ENCODE measurements at places on chromosomes 13 and 19.

DNA sequence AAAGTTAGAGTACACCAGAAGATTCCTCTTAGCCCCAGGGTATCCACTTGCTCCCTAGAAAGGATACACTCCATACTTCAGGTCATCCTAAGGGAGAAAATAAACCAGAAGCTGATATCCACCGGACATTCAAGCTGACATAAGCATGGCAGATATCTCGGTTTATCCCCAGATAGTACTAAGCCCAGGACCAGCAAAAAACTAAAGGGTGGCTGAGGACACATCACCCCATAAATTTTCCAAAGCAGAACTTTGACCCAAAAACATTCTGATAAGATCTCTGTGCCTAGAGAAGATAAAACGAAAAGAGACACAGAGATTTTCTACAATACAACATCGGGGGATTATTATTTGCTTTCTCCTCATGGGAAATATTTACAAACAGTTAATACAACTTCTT, 13.9 kb upstream of the ZNF431 start:
- no peak for DNase-seq

DNA sequence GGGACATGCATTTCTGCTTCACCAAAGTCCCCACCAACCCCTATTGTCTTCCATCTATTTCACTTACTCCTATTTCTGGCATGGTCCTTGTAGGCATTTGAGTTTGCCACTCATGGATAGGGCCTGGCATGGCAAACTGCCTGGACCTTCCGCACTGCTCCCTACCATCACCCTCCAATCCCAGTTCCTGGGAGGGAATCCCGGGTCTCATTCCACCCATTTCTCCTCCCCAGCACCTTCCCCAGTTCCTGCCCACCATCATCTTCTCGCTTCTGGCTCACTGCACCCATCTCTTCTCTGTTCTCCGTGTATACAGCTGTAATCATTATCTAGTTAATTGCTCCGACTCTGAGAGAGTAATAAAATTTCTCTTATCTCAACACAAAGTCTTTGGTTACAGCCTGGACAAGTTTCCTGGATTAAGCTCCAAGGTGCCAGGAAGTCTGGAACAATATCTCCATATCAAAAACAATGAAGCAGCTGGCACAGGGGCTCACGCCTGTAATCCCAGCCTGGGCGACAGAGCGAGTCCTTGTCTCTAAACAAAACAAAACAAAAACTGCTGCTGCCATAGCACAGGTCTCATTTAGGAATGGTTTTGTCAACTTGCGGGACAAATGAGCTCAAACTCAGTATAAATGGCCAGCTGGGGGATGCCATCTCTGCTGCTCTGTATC, 17.0 kb upstream of the COX7A1 start:
- DNase-seq: peak; percentile 57

DNA sequence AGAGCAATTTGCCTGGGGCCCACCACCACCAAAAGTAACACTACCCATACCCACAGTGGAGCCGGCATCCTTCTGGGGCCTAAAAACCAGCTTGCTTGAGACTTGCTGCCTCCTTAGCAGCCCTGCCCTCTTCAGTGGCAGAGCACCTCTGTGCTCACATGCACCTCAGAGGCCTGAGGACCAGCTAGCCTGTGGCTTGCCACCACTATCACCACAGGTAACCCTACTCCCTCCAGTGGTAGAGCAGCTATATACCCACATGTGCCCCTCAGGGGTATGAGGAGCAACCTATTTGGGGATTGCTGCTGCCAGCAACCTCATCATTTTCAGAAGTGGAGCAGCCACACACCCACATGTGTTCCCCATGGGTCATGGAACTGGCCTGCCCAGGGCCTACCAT, 111.4 kb upstream of the SPRY2 start:
- DNase-seq: no peak

DNA sequence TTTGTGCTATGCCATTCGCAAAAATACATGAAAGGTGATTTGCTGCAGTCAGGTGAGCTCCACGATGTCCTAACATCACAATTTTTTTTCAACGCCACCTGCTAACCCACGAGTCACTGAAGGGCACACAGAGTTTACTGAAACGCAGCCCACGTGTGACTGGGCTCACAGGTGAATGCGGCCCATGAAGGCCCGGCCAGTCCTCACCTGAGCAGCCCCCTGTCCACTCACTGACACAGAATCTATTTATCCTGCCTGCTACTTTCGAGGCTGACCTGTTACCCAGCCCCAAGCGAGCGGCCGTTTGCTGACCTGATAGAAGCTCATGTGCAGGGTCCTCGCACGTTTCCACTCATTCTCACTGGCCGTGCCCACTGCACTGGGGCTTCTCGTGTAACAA, 121.9 kb upstream of the SOX1 start:
- DNase-seq: no peak

GRCh38 chr19:6067975-6068374, 42.3 kb downstream of the RFX2 start:
- peak; percentile 6 for DNase-seq

DNA sequence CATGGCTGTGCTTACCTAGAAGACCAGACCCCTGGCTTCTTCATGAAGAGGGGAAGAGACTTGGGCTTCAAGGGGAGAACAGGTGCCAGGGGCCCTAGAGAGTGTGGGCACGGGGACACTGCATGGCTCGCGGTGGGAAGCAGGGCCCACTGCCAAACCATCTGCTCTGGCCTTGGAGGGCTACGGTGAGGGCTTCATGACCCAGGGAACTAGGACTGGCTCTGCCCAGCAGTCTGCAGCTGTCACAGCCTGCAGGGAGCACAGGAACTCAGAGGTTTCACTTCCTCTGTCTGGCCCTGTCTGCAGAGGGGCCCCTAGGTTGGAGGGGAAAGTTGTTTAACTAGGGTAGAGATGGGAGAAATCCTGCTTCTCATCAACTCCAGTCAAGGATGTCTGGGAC, 4.3 kb downstream of the ERCC1 start:
- peak; percentile 61 for DNase-seq

DNA sequence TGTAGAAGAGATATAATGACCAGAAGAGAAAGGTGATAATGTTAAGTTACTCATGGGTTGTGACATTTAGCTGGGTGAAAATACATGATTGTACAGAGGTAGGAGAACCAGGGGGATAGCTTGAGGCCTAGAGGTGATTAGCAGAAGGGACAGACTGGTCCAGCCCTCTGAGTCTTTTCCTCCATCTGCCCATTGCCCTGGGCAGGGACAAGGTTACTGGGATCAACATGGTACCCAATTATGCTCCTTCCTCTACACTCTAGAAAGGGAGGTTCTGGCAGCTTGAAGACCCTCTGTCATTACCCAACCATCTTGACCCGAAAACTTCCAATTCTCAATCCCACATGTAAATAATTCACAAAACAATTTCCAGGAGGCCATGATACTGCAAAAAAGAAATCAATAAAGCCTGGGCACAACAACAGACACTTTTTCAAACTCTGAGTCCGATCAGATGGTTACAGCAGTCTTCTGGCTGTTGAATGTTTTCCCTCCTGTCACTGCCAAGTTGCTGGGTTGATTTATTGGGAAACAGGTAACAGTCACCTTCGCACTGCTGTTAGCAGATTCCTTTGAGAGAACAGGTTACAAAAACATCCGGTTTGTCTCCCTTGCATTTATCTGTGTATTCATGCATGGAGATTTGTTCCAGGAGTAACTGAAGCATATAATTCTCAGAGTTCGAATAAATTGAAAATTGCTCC, 239.1 kb upstream of the HTR2A start:
- DNase-seq: no peak
